ENCODE measurements at places on chromosomes 1 and 21. TPM values are rescaled to one million over a fixed set of nuclear protein-coding genes. Genes with fewer than 3 reads are reported as not detected.

The ANGPTL1 gene
- 66.2 TPM for polyA plus RNA-seq

The SHISAL2A gene
- 2.5 TPM for polyA plus RNA-seq

DNA sequence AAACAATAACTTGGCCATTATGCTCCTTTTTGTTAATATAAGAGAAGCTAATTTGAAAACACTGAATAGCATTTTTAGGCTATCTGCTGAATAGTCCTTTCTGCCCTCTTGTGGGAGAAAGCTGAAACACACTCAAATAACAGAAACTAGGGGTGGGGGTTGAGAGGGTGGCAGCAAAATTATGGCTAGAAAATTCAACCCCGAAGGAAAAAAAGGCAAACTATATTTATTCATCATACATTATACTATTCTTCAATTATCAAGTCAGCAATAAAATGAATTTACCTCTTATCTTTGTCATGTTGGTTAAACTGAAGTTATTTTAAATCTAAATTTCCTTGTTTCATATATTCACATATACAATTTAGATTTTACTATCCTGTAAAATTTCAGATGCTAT is 255.9 kb downstream of the FAF1 start:
- DNase-seq = peak; percentile 16

DNA sequence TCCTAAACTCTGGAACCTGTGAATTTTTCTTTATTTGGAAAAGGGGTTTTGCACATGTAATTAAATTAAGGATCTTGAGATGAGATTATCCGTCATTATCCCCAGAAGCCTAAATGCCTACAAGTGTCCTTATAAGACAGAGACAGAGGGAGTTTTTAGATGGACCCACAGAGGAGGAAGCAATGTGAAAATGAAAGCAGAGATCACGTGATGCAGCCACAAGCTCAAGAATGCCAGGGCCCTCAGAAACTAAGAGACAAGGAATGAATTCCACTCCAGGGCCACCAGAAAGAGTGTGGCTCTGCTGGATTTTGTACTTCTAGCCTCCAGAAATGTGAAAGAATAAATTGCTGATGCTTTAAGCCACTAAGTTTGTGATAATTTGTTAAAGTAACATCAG is 183.6 kb upstream of the UBE2U start:
- DNase-seq = no peak

DNA sequence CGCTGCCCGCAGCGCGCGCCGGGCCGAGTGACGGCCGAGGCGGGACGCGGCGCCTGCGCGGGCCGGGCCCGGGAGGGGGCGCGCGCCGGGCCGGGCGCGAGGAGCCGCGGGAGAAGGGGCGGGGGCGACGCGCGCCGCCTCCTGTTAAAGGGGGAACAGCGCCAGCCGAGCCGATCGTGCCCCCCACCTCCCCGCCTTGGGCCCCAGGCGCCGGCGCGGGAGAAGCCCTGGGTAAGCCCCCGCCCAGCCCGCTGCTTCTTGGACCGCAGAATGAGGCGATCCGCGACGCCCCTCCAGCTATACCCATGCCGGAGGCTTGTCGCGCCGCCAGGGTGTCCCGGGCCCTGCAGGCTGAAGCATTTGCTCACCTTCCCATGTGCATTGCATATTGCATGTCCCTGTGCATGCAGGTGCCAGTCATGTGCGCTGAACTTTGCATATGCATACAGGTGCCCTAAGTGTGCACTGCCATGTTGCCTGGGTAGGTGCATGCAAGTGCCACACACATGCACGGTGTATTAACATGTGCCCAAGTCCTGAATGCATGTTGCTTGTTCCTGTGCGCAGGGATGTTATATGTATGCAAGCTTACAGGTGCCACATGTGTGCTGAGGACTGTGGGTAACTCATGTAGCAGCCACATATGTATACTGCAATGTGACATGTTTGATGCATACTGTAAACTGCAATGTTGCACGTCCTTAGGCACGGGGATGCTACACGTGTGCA is at the start of gene ADGRB2:
Gene ADGRB2 (minus strand): TSS at position 29 of the 729 bp plus-strand sequence. CDS start 7,119 bp downstream, outside the sequence.
- peak; percentile 73 for DNase-seq

- DNase-seq = no peak
These were observed 842 bp upstream of the SPRR2A start for GRCh38 chr1:153058154-153058553.

- no peak for DNase-seq
These were observed 442.9 kb downstream of the PTPRC start for GRCh38 chr1:199081739-199082138.

DNA sequence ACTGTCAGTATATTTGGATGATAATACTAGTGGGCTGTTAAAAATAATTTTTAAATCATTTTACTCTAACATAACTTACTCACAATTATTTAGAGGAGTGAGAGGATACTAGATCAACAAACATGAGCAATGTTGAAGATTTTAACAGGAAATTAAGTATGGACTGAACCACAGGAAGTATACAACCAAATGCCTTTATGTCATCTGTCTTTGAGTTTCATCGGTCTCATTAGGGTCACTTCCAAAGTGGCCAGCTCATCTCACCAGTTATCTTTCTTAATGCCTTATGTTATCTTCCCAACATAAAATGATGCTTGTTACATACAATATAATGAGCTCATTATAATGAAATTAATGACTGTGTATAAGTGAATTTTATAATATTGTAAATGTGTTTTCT is 1.5 kb upstream of the RGS1 start:
- no peak for DNase-seq

GRCh38 chr1:76782809-76783208 is 84.5 kb upstream of the ST6GALNAC5 start:
- no peak for DNase-seq

DNA sequence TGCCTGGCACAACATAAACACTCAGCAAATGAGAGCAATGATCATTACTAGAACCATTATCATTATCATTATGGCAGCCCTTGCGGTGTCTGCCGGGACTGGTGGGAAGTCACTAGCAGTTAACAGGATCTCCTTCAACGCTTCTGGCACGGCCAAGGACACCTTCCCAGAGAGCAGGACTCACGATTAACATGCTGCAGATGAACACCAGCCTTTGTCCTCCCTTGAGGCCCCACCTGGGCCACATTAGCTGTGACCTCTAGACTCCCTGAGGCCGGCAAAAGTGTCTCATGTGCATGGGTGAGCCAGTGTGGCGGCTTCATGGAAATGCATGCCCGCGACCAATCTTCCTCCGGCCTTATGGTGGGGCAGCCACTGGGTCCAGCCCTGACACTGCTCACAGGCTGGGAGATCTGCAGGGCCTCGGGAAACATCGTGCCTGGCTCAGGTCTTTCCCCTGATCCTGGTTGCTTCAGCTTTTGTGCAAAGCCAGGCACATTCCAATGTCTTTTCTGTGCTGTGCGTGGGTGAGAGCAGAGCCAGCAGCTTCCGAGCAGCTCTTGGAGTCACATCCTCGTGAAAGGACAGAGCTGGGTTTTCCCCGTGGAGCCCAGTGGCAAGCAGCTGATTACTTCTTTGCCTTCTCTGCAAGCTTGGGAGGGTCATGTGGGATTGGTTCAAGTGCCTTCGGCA is 107.3 kb downstream of the HMGB4 start:
- no peak for DNase-seq
